ENCODE measurements at places on chromosomes 2 and 18.

DNA sequence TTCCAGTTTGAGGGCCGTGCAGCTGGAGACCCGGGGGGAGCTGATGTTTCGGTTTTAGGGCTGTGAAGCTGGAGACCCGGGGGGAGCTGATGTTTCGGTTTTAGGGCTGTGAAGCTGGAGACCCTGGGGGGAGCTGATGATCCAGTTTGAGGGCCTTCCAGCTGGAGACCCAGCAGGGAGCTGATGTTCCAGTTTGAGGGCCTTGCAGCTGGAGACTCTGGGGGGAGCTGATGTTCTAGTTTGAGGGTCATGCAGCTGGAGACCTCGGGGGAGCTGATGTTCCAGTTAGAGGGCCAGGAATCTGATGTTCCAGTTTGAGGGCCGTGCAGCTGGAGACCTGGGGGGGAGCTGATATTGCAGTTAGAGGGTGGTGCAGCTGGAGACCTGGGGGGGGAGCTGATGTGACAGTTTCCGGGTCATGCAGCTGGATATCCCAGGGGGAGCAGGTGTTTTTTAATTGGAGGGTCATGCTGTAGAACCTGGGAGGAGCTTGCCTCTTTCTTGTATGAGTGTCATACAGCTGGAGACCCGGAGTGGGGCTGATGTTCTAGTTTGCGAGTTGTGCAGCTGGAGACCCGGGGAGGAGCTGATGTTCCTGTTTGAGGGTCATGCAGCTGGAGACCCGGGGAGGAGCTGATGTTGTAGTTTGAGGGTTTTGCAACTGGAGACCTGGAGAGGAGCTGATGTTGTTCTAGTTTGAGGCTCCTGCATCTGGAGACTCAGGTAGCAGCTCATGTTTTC lies 153.2 kb downstream of the RTP5 start:
- no peak for DNase-seq

- no peak for DNase-seq
Observed at GRCh38 chr2:240917009-240917683, 11.0 kb downstream of the CROCC2 start.

DNA sequence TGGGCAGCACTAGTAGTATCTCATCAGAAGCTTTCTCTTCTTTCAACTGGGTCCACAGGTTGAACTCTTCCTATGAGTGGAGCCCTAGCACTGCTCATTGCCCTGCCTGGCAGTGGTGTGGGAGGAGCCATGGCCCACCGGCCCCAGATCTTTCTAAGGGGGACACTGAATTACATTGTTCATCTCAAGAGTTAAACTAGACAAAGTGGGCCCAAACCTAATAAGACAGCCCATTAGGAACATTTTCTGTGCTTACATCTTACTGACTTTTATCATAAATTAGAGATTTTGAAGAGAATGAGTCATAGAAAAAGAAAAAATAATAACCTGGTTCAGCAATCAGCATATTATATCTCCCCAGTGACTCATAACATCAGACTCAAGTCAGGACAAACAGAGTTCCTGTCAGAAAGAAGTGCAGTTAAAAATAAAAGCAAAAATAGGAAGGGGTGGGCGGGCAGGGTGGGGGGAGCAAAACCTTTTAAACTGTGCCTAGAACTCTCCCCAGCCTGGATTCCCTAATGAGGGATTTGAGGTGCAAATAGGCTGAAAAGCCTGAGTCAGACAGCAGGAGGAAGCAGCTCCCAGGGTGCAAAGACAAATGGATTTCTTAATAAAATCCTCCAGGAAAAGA lies 161.6 kb upstream of the TRIB2 start:
- peak; percentile 79 for DNase-seq

- DNase-seq, result no peak
Observed at GRCh38 chr2:147646818-147647468, 197.9 kb upstream of the ACVR2A start.

GRCh38 chr18:48904847-48905394 lies 45.8 kb downstream of the SMAD7 start:
- DNase-seq, result no peak

GRCh38 chr2:229342376-229342775 lies 71.3 kb upstream of the PID1 start:
- DNase-seq, result no peak

DNA sequence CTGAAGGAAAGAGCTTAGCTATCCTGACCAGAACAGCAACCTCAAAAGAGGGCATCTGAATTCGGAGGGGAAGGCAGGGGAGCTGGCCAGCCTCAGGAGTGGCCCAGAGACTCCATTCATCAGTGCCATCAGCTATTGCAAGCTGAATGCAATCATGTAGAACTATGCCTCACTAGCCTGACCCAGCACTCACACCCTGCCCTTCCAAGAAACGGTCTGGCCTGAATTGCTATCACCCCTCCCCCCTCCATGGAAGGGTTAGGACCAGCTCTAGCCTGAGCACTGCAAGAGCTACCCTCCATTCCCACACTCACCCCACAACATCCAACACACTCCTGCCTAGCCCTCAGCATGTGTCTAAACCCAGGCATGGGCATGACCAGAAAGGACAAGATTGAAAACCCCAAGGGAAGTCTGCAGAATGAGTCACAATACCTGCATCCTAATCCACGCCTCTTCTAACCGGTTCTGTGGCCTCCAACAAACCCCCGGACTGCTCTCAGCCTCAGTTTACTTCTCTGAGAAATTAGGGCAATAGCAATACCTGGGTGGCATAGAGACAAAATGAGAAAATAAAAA lies 120.3 kb downstream of the BCL11A start:
- no peak for DNase-seq

GRCh38 chr2:106931717-106932335 lies 45.9 kb upstream of the ST6GAL2 start:
- no peak for DNase-seq

DNA sequence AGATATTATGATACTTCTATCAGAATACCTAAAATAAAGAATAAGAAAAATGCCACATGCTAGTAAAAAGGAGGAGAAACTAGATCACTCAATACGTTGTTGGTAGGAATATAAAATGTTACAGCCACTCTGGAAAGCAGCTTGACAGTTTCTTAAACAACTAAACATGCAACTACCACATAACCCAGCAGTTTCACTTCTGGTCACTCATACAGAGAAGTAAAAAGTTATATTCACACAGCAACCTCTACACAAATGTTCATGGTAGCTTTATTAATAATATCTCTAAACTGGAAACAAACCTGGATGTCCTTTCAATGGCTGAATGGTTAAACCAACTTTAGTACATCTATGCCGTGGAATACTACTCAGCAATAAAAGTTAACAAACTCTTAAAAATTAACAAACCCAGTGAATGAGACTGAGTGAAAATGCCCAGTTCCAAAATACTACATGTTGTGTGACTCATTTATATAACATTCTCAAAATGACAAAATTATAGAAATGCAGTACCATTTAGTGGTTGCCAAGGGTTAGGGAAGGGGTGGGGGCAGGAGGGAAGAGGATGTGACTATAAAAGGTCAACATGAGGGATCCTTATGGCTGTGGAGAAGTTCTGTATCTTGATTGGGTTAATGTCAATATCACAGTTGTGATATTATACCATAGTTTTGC lies 124.1 kb downstream of the MMADHC start:
- no peak for DNase-seq

- DNase-seq, result no peak
Observed at GRCh38 chr18:46134920-46135675, 30.9 kb downstream of the HAUS1 start.

GRCh38 chr18:13096719-13097118 lies 105.6 kb downstream of the CEP192 start:
- DNase-seq, result no peak

DNA sequence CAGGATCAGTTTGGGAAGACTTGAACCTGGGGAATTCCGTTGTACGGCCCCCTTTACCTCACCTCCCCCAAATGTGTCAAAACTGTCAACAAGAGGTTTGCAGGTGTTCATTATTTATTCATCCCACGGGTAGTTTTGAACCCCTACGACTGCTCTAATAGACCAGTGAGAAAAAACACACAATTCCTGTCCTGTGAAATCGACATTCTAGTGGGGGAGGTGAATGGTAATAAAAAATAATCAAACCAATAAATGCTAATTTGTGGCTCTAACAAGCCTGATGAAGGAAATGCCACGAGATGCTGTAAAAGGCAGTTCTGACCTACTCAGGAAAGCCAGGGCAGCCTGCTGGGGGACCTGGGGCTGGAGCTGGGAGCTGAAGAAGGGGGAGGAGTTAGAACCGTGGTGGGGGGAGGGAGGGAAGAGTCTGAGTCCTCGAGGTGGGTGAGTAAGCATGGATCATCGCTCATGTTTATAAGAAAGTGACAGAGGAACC lies 463 bp upstream of the DNAJB2 start:
- DNase-seq, result no peak

DNA sequence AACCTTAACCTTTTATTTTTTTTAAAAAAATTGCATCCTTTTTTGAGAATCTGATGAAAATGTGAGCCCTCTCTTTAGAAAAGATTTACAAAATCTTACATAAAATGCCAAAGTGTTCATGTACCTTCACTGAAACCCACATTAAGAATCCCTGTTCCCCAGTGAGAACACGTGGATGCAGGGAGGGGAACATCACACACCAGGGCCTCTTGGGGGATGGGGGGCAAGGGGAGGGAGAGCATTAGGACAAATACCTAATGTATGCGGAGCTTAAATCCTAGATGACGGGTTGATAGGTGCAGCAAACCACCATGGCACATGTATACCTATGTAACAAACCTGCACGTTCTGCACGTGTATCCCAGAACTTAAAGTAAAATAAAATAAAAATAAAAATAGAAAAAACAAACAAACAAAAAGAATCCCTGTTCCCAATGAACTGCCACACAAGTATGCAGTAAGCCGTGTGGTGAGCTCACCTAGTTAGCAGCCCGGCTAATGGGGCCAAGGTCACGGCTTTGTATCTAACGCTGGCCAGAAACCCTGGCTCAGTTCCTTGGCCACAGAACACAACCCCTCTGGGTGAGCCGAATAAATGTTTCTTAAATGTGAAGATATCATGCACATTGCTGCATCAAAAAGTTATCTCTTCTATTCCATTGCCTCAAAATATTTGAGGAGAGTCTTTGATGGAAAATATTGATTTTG lies 41.4 kb downstream of the CHST9 start:
- DNase-seq, result no peak

GRCh38 chr2:74778381-74779264 lies 55.3 kb upstream of the HK2 start:
- DNase-seq, result no peak

DNA sequence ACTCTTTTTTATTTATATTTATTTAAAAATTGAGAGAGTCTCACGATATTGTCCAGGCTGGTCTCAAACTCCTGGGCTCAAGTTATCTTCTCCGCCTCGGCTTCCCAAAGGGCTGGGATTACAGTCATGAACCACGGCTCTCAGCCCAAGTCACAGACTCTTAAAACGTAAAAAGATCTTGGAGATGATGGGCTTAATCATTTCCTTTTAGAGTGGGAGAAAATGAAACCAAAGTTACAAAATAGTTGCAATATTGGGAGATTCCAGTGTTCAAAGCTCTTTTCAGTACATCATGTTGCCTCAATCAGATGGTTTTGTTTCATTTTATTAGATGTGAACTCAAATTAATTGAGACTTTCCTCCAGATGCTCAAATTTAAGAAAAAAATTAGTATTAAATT lies 151.4 kb upstream of the XPO1 start:
- DNase-seq, result no peak

- DNase-seq, result peak; percentile 99
Observed at GRCh38 chr2:159124441-159124911, 156.0 kb downstream of the TANC1 start.

DNA sequence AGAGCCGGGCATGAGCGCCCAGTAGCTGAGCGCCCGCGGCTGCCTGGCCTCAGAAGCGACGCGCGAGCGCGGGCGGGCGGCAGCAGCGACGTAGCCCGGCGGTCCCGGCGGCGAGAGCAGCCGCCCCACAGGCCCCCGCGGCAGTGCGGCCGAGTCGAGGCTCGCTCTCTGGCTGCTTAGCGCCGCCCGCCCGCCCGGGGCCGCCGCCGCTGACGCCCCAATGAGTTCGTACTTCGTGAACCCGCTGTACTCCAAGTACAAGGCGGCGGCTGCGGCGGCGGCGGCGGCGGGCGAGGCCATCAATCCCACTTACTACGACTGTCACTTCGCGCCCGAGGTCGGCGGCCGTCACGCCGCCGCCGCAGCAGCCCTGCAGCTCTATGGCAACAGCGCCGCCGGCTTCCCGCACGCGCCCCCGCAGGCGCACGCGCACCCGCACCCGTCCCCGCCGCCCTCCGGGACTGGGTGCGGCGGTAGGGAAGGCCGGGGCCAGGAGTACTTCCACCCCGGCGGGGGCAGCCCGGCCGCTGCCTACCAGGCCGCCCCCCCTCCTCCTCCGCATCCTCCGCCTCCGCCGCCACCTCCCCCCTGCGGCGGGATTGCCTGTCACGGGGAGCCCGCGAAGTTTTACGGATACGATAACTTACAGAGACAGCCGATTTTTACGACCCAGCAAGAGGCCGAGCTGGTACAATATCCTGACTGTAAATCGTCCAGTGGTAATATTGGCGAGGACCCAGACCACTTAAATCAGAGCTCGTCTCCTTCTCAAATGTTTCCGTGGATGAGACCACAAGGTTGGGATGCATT lies 847 bp downstream of the HOXD8 start:
- DNase-seq, result no peak

DNA sequence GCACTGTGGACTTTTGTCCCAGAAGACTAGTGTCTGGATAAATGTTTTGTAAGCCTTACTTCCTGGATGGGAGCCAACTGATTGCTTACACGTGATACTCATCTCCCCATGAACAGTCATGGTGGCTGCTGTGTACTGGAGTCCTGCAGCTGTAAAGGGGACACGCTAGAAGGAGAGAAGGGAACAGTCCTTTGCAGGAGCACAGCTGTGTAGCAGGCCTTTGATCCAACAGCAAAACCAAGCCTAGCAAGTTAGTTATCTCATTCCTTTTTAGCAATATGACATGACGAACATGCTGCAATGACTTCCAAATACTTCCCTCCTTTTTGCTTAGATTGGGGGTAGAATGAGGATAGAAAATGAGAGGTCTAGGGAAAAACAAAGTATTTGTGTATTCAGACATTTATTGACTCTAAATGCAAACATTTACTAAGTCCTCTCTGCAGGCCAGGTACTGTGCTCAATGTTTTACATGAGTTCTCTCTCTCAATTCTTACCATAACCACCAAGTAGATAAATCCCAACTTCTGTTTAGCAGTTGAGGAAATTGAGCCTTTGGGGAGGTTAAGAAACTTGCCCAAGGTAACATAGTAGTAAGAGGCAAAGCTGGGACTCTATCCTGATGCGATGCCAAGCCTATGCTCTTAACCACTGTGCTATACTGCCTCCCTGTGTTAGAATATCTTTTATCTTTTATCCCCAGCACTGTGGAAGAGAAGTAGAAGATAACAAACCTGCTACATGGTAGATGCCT lies 55.4 kb upstream of the CD28 start:
- peak; percentile 52 for DNase-seq

GRCh38 chr2:10019174-10019573 lies 24.2 kb upstream of the KLF11 start:
- no peak for DNase-seq
